ENCODE measurements at places on chromosomes 4 and X.

DNA sequence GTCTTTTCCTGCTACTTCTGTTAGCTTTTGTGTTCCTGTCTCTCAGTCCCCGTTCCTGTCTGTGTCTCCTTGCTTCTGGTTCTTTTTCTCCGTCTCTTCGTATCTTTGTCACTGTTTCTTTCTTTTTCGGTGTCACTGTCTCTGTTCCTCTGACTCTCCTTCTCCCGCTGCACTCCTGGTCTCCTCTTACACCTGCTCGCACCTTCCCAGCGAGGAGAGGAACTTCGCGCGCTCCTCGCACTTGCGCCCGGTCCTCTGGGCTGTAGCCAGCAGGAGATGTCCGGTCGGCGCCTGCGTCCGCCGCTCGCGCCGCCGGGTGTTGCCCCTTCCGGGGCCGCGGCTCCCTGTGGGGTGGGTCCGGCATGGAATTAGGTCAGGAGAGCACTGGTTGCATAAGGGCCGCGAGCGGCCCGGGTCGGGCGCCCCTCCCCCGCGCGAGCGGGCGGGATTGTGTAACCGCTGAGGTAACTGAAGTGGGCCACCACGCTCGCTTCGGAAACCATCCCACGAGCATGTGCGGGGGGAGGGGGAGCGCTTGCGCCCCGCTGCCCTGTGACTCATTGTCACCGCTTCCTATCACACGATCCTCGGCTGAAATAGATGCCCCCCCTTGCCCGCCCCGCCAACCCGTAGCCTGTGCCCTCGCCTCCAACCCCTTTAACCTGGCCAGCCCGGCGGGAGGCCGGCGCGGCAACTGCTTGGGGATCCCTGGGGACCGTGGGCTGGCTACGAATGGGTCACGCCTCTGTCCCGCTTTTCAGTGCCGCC is 1.6 kb downstream of the LONRF3 start:
- peak; percentile 43 for DNase-seq

GRCh38 chrX:24643116-24643515 is 4.0 kb downstream of the PCYT1B start:
- DNase-seq = no peak

- no peak for DNase-seq
Measured at GRCh38 chr4:76718831-76719230, 179.1 kb downstream of the SOWAHB start.

DNA sequence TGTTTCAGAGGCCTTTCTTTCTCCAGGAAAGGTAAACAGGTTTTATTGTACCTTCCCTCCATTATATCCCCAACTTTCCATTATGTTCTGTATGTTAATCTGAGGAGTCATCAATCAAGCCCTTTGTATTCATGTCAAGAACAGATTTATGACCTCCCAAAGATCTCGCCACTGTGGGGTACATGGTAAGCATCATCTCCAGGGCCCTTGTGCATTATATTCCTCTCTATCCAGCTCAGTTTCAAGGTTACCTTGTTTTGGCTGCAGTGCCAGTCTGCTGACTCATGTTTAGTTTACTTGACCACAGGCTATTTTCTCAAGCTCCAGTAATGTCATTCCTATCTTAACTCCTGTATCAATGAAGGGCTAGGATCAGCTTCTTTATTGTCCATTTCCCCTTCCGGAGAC is 125.1 kb upstream of the FRMPD4 start:
- DNase-seq = no peak

- no peak for DNase-seq
Measured at GRCh38 chr4:113610537-113610936, 151.0 kb downstream of the CAMK2D start.

- DNase-seq = no peak
Measured at GRCh38 chr4:95627709-95628108, 78.9 kb upstream of the UNC5C start.

DNA sequence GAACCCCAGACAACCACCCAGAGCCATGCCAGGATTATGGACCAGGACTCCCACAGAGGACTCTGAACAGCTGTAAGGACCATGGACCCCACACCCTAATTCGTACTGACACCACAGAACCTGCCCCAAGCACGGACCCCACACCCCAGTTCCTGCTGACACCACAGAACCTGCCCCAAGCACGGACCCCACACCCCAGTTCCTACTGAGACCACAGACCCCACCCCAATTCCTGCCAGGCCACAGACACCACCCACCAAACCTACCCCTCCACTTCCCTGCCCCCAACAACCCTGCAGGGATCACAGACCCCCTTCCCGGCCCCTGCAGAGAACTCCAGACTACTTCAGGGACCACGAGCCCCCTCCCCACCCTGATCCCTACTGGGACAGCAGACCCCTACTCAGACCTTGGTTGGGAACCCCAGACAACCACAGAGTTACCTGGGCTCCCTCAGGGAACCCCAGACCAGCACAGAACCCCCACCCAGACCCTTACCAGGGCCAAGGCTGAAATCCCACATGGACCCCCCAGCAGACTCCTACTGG is 1.4 kb upstream of the DHRSX start:
- no peak for DNase-seq

GRCh38 chr4:174365018-174365587 is 81.4 kb downstream of the CEP44 start:
- DNase-seq = no peak

DNA sequence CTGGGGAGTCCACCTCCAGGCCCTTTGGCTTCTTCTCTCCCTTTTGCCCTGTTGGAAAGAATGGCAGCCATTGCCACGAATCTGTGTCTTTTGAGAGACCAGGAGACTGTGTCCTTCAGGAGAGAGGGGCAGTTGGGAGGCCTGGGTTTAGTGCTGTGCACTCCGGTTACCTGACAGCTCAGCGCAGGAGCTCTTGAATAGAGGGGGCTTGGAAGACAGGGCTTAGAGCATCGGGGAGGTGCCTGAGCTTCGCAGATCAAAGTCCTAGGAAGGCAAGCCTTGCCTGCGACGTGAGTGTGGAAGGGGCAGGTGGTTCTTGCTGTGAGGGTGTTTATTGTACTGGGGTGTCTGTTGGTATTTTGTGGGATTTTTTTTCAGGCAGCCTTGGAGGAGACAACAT is 41.9 kb upstream of the TADA2B start:
- DNase-seq = no peak

- DNase-seq = no peak
Measured at GRCh38 chrX:15170927-15171326, 99.0 kb downstream of the ASB9 start.

- no peak for DNase-seq
Measured at GRCh38 chr4:9925750-9926439, 95.4 kb downstream of the SLC2A9 start.

DNA sequence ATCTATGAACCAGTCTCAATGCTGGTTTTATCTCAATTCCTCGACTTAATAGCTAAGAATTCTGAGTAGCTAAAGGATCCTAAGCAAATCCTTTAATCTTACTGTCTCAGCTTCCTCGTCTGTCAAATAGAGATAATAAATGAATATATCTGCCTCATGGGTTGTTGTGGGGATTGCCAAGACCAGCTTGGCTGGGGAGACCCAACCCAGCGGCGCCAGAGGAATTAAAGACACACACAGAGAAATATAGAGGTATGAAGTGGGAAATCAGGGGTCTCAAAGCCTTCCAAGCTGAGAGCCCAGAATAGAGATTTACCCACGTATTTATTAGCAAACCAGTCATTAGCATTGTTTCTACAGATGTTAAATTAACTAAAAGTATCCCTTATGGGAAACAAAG is 41.9 kb downstream of the SLC34A2 start:
- no peak for DNase-seq
